ENCODE measurements at places on chromosomes 5 and 9.

DNA sequence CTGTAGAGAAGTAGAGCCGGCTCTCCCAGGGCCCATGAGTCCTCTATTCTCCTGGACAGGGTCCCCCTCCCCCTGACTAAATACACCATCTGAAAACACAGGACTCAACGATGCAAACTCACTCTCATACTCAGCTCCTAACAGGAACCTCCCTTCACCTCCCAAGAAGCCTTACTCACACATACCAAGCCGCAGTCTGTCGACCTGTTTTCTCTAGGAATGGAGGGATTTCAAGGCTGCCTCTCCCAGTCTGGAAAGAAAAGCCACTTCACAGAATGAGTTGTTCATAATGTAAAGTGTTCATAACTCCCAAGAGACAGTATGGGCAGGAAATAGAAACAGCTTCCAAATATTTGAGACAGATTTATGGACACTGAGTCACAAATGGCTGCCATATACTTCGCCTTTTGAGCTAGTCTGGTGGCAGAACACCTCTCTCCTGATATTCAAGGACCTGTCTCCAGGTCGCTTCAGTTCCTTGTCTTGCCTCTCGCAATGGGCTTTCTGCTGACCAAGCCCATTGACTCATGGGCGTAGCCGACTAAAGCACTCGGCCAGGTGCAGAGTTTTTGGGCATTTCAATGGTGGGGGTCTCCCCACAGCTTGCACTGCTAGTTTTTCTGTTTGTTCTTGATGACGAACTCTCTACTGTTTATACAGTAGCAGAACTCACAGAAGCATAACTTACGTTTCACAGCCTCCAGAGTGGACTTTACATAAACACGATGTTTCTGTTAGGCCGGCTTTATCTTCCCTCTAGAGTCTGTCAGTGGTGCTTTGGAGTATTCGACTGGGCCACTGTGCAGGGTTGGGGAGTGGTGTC, 25.0 kb upstream of the IL17B start:
- DNase-seq = no peak

- peak; percentile 75 for DNase-seq
Measured at GRCh38 chr9:72292874-72293607, 72.0 kb downstream of the ZFAND5 start.

- no peak for DNase-seq
Measured at GRCh38 chr5:59640411-59640810, 253.1 kb downstream of the PDE4D start.

GRCh38 chr5:164345173-164345849, 839.9 kb downstream of the MAT2B start:
- DNase-seq = no peak

DNA sequence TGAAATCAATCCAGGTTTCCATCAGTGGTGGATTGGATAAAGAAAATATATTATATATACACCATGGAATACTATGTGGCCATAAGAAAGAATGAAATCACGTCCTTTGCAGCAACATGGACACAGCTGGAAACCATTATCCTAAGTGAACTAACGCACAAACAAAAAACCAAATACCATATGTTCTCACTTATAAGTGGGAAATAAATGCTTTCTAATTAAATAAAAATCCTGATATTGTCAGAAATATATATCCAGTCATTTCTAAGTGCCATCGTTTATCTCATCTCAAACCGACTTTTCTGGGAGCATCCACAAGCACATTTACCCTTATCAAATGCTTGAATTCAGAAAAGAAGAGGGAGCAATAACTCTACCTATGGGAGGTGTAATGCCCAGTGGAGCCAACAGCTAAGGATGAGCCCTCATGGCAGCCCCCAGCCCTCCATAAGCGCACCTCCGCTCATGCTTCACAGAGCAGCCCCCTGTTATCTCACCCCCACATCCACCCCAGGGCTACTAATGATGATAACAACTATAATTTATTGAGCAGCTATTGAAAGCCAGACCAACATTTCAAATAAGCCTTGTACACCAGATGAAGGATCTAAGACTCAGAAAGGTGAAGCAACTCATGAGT, 101.7 kb upstream of the SPOCK1 start:
- DNase-seq = no peak
